ENCODE measurements at places on chromosomes 1 and 21.

DNA sequence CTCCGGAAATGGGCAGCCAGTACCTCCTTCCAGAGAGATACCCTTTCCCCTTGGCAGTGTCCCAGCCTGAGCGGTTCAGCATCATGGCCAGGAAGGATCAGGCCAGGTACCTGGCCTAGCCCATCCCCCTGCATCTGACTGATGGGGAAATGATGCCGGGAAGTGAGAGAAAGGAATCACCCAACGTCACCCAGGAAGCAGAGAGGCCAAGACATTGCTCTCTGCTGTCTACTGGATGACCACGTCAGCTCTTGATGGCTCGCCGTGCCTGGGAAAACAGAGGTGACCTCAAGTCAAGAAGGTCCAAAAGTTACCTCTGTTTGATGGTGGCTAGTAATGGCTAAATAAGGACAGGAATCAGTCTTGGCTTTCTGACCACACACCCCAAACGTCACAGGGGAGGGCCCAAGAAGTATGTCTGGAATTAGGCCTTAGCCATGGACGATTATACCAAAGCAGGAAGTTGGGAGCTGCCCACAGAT lies 79.0 kb downstream of the MRPL37 start:
- no peak for DNase-seq

- no peak for DNase-seq
Observed at GRCh38 chr1:31510853-31511789, 65.2 kb upstream of the TINAGL1 start.

- DNase-seq = peak; percentile 23
Observed at GRCh38 chr1:118136187-118136941, 48.7 kb downstream of the SPAG17 start.

GRCh38 chr1:106571109-106571508 lies 485.4 kb upstream of the PRMT6 start:
- no peak for DNase-seq

DNA sequence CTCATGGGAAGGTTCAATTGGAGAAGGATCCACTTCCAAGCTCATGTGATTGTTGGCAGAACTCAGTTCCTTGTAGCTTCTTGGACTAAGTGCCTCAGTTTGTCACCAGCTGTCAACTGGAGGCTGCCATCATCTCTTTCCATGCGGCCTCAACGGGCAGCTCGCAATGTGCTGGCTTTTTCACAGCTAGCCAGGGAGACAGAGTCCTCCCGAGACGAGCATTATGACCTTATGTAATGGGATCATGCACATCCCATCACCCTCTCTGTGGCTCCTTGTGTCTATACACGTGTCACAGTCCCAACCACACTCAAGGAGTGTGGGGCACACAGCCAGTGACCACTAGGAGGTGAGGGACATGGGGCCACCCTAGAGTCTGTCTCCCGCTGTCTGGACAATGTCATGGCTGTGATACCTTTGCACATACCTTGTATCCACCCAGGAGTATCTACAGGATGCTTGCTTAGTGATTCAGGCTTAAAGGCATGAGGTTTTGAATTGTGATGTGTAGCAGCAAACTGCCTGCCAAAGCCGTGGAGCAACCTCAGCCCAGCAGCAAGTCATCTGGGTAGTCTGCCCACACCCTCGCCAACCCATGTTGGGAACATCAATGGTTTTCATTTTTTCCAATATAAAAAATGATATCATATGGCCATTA lies 3.9 kb upstream of the KRTAP10-6 start:
- no peak for DNase-seq

GRCh38 chr1:178573330-178573729 lies 60.4 kb downstream of the TEX35 start:
- no peak for DNase-seq

GRCh38 chr1:17168091-17168876 lies 36.6 kb upstream of the PADI1 start:
- DNase-seq = no peak

- no peak for DNase-seq
Observed at GRCh38 chr1:87673748-87674147, 345.1 kb downstream of the LMO4 start.

GRCh38 chr1:227785094-227785804 lies 30.2 kb upstream of the PRSS38 start:
- no peak for DNase-seq

GRCh38 chr1:175884369-175884768 lies 141.0 kb upstream of the TNR start:
- no peak for DNase-seq

- peak; percentile 56 for DNase-seq
Observed at GRCh38 chr1:181324797-181325616, 158.3 kb upstream of the CACNA1E start.

- DNase-seq = no peak
Observed at GRCh38 chr1:53535846-53536245, 76.6 kb downstream of the DMRTB1 start.

DNA sequence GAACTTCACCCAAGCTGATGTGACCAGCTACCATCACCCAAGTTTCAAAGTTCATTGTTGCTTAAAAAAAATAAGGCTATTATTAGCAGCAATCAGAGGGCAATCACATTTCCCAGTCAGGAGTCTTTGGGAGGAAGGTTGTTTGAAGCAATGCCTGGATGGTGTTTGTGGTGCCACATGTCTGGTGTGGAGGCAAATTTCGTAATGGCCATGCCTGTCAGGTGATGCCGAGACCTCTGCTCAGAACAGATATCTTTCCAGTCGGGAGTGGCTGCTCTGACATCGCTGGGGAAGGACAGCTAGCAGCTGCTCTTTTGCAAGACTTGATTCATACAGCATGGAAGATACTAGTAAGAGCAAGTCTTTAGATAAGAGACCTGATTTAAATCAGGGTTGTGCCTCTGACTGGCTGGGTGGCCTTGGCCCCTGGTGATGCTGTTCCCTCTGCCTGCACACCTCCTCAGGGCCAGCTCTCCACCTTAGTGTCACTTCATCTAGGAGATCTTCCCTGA lies 187.8 kb upstream of the JUN start:
- no peak for DNase-seq

All from stimulated activated CD8-positive, alpha-beta memory T cell treated with anti-CD3 and anti-CD28 coated beads, Interleukin-15, amount 100 ng/mL, for 48 hours (primary cell).